ENCODE measurements at places on chromosomes 4 and X. TPM values are rescaled to one million over a fixed set of nuclear protein-coding genes. Genes with fewer than 3 reads are reported as not detected.

Gene SSX2B
- total RNA-seq: not detected

Gene PRSS12
- 32.6 TPM for total RNA-seq

Gene IL3RA
- not detected for total RNA-seq

Gene COL25A1
- total RNA-seq: under 0.01 TPM

Gene GRID2
- not detected for total RNA-seq

Gene FAM236B
- not detected for total RNA-seq

Gene MFAP3L
- total RNA-seq: 9.1 TPM

Gene AGA
- 13.6 TPM for total RNA-seq

Gene OCRL
- 30.8 TPM for total RNA-seq

Gene HOPX
- under 0.01 TPM for total RNA-seq

Gene ANKRD50
- 25.7 TPM for total RNA-seq

Gene VCX
- total RNA-seq: not detected

Gene CORIN
- total RNA-seq: 0.33 TPM

Gene RS1
- not detected for total RNA-seq

Gene MAGEC1
- not detected for total RNA-seq

Gene GLRA3
- not detected for total RNA-seq

Gene MAGEC3
- total RNA-seq: not detected

Gene SPANXD
- total RNA-seq: not detected

Gene GABRB1
- not detected for total RNA-seq

Gene MAPK10
- total RNA-seq: 6.6 TPM

Gene ZNF185
- total RNA-seq: 46.6 TPM

Gene FAM149A
- total RNA-seq: 1.5 TPM

Gene ATP11C
- 9.9 TPM for total RNA-seq

Gene CENPVL3
- not detected for total RNA-seq

Gene MTCP1
- 28.0 TPM for total RNA-seq

Gene VSIG4
- total RNA-seq: not detected

Gene SLC25A6
- total RNA-seq: 215 TPM

Gene MAP3K15
- under 0.01 TPM for total RNA-seq

Gene ATP10D
- total RNA-seq: 88.4 TPM

Gene XAGE2
- total RNA-seq: not detected

Gene CXCL10
- not detected for total RNA-seq

Gene ATP8A1
- total RNA-seq: not detected

Gene ANOS1
- total RNA-seq: 0.64 TPM

Gene NDP
- total RNA-seq: not detected

Gene GNRHR
- total RNA-seq: not detected

Gene PGRMC1
- 73.5 TPM for total RNA-seq

Gene EFHC2
- not detected for total RNA-seq

Gene GPRASP1
- total RNA-seq: 1.3 TPM

All from mammary epithelial cell (primary cell).